ENCODE measurements at places on chromosomes 1 and 21. TPM values are rescaled to one million over a fixed set of nuclear protein-coding genes. Genes with fewer than 3 reads are reported as not detected.
A peak's percentile ranks its signal among the peaks of the same experiment; 100 is the strongest.

DNA sequence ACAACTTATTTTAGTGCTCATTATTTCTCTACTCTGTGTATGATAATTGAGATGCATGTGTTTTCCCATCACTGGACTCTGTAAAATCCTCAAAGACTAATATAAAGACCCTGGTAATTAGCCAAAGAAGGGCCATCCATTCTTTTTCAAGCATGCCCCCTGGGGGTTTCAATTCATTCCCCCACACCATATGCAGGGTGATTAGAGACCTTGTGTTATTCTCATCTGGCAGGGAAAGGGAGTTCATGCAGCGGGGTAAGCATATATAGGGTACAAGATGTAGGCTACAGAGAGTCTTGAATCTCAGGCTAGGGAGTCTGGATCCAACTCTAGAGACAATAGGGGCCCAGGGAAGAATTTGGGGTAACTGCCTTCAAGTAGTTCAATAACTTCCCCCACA, 166.5 kb downstream of the TNR start:
- H3K4me1 ChIP-seq = no peaks in the 10 kb centered on the region
- no peaks in the 10 kb centered on the region for H3K36me3 ChIP-seq
- no peak for DNase-seq

DNA sequence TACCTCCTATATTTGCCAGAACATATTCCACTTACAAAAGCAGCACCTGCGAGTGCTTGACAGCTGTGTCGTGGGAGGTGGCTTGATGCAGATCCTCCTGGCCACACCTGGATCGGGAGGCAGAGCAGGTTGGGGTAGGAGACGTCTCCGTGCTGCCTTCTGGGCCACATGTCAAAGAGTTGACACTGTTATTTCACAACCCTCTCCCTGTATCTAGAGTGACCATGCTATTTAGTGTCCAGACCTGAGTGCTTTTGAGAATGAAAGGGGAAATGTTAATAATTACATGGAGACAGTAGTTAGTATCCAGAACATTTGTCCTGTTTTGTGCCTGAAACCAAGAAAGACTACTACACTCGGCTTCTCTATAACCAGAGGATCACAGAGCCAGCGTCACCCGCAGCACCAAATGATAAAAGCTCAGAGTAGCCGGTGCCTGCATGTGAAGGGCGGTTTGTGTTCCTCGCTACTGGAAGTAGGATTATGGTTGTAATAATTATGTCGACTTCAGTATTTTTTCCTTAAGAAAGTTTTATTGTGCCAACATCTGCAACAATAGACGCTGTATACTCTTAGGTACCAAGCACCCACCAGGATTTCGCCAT, 77.1 kb downstream of the GALNT2 start:
- H3K27ac ChIP-seq = no peak overlapping the region
- no peaks in the 10 kb centered on the region for H3K36me3 ChIP-seq
- H3K27me3 ChIP-seq = no peaks in the 10 kb centered on the region
- H3K4me1 ChIP-seq = peaks cover 27% of the 10 kb centered on the region

GRCh38 chr21:23215261-23215660, 2217.1 kb downstream of the NCAM2 start:
- H3K27ac ChIP-seq = no peak overlapping the region
- DNase-seq = no peak
- no peaks in the 10 kb centered on the region for H3K27me3 ChIP-seq
- H3K4me1 ChIP-seq = no peaks in the 10 kb centered on the region

DNA sequence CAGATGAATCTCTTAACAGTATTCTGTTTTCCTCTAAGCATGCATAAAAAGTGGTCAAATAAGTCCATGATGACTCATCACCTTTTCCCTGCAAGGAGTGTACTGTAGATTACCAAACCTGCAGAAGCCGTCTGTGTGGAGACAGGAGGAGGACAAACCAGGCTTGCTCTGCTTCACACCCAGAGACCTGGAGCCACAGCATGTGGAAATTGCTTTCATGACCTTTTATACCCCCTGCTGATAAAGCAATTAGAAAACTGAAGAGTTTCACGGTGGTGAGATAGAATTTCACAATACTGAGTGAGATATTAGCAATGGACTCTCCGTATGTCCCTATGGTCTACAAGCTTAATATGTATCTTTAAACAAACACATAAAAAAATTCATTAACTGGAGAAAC, 9.4 kb downstream of the CORT start:
- DNase-seq = peak; percentile 78
- H3K36me3 ChIP-seq = peaks cover 21% of the 10 kb centered on the region
- H3K27ac ChIP-seq = no peak overlapping the region

DNA sequence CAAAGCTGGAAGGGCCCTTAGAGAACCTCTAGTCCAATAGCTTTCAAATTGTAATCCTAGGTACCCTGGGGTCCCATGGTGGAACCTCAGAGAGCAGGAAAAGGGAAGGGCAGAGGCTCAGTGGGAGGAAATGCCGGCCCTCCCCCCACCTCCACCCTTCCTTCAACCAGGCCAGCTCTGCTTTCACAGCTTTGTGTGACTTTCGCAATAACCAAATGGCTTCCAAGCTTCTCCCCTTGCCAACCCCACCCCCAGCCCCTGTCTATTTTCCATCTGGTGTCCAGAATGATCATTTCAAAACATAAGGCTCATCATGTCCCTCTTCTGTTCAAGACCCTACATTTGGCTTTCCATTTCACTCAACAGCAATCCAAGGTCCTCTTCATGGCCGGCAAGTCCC, 74.4 kb downstream of the CD58 start:
- H3K4me3 ChIP-seq = no peak overlapping the region
- no peaks in the 10 kb centered on the region for H3K27me3 ChIP-seq
- DNase-seq = peak; percentile 74
- no peak overlapping the region for H3K27ac ChIP-seq
- H3K36me3 ChIP-seq = no peaks in the 10 kb centered on the region

GRCh38 chr1:171881442-171881841, 40.1 kb downstream of the DNM3 start:
- H3K36me3 ChIP-seq = no peaks in the 10 kb centered on the region
- no peak overlapping the region for H3K4me3 ChIP-seq

DNA sequence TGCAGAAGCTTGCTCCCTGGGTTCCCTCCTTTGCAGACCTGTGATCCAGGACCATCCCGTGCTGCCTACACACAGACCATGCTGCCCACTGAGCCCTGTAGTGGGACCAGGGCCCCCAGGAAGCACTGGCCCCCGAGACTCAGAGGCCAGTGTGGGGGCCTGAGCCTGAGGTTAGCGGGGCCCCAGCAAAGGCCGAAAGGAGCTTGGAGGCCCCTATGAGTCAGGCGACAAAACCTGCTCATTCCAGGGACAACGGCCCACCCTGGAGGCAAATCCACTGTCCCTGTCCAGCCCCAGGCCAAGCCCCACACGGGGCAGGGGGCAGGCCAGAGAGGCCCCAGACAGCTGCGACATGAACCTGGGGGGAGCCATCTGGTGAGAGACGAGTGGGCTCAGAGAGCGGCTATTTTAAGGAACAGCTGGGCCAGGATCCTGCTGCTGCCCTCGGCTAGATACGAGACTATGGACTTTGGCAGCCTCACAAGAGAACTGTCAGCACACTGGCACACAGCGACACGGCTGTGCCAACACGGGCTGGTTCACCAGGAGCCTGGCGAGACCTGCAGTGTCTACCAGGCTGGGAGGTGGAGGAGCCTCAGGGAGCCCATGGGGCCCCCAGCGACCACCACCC, 74.7 kb downstream of the ARHGEF16 start:
- no peak overlapping the region for H3K27ac ChIP-seq
- H3K36me3 ChIP-seq = no peaks in the 10 kb centered on the region
- DNase-seq = peak; percentile 96
- H3K4me3 ChIP-seq = peak overlapping the region; percentile 83
- H3K27me3 ChIP-seq = no peaks in the 10 kb centered on the region
- H3K4me1 ChIP-seq = peaks cover 16% of the 10 kb centered on the region

- no peak overlapping the region for H3K4me3 ChIP-seq
- no peaks in the 10 kb centered on the region for H3K27me3 ChIP-seq
- DNase-seq = no peak
- H3K27ac ChIP-seq = no peak overlapping the region
Observed at GRCh38 chr1:37813529-37814145, 5.6 kb upstream of the YRDC start.

DNA sequence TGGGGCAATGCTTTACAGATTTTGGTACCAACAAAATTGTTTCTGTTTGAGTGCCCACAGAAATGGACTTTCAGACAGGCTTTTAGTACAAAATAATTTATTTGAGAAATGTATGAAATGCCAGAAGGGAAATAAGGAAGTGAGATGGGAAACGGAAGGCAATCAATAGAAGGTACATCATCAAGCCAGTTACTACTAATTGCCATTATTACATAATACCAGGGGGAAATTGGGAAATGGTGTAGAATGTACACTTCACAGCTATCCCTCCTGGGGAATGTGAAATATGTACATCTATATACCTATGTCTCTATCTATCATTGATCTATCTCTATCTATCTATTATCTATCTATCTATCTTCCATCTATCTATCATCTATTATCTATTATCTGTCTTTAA, 264.6 kb upstream of the B3GALT2 start:
- no peak for DNase-seq
- no peaks in the 10 kb centered on the region for H3K4me1 ChIP-seq
- H3K36me3 ChIP-seq = no peaks in the 10 kb centered on the region

GRCh38 chr1:198167436-198167934, 10.7 kb downstream of the NEK7 start:
- H3K4me1 ChIP-seq = peaks cover 54% of the 10 kb centered on the region
- peak overlapping the region; percentile 75 for H3K27ac ChIP-seq
- H3K4me3 ChIP-seq = no peak overlapping the region

DNA sequence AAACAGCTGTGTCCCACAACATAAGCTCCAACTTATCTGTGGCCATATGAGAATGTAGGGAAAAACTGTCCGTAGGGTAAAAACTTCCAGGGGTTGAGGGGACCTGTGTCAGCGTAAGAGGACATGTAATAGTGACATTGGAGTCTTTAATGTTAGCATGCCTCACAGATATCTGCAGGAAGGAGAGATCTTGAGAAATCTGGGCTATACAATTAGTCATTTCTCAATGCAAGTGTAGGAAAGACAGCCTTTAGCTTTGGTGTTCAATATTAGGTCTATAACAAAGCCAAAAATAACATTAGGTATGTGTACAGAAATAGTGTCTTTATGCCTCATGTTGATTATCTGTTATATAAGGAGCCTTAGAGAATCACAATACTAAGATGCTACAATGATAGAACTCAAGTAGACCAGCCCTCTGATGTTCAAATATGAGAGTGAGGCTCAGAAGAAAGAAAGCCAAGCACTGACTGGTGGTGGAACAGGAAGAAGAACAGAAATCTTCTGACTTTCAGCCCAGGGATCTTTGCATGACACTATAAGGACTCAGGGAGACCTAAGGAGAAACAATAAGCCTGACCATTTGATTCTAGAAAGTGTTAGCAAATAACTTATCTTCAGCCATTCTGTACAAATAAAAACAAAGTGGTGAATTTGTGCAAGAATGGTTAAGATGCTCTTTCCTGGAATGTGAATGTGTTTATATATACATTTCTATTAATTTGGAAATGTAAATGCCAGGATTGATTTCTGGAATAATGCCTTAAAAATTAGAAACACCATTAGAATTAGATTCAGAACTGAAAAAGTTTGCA, 152.6 kb downstream of the ZC3H11B start:
- no peaks in the 10 kb centered on the region for H3K27me3 ChIP-seq
- H3K4me1 ChIP-seq = peaks cover 16% of the 10 kb centered on the region
- no peak overlapping the region for H3K27ac ChIP-seq

- no peak overlapping the region for H3K27ac ChIP-seq
- peaks cover 19% of the 10 kb centered on the region for H3K27me3 ChIP-seq
- H3K36me3 ChIP-seq = no peaks in the 10 kb centered on the region
- no peaks in the 10 kb centered on the region for H3K4me1 ChIP-seq
- H3K4me3 ChIP-seq = no peak overlapping the region
Observed at GRCh38 chr1:116902027-116902426, 7.7 kb upstream of the PTGFRN start.

GRCh38 chr1:65467536-65467935, 47.1 kb downstream of the LEPR start:
- no peaks in the 10 kb centered on the region for H3K36me3 ChIP-seq
- H3K4me1 ChIP-seq = peaks cover 42% of the 10 kb centered on the region
- H3K27ac ChIP-seq = no peak overlapping the region

GRCh38 chr21:25062061-25062460, 545.2 kb downstream of the MRPL39 start:
- H3K36me3 ChIP-seq = no peaks in the 10 kb centered on the region
- no peak overlapping the region for H3K27ac ChIP-seq
- H3K4me3 ChIP-seq = no peak overlapping the region
- no peaks in the 10 kb centered on the region for H3K4me1 ChIP-seq

- no peaks in the 10 kb centered on the region for H3K27me3 ChIP-seq
- H3K36me3 ChIP-seq = no peaks in the 10 kb centered on the region
- H3K4me3 ChIP-seq = no peak overlapping the region
- peak; percentile 79 for DNase-seq
- peaks cover 50% of the 10 kb centered on the region for H3K4me1 ChIP-seq
- H3K27ac ChIP-seq = peak overlapping the region; percentile 93
Observed at GRCh38 chr1:64915381-64916274, 50.7 kb downstream of the JAK1 start.

DNA sequence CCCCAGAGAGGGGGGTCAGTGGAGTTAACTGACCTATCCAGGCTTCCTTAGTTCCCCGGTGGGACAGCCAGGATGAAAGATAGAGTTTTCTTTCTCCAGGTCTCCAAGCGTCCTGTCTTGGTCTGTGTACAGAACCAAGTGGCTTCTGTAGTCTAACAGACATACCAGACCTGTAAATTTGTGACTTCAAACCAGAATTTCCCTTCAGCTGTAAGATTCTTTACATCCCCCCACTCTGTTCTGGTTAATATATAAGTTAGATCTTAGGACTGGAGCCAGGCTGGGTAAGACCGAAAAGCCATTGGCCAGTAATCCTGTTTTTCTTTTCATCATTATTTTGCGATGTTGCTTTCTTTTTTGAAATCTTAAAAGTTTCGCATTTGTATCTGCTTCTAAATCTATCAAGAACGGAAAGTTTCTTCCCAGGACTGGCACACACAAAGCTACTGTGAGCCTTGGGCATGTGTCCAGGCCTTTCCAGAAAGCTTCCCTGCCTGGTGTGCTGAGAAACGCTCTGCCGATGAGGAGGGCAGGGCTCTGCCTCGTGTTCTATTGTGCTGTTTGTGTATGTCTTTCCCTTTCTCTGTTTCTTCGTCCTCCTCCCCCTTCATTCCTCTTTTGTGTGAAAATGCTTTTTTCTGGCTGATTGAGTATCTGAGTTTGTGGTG, 72.3 kb downstream of the RGL1 start:
- peaks cover 30% of the 10 kb centered on the region for H3K4me1 ChIP-seq
- H3K27me3 ChIP-seq = no peaks in the 10 kb centered on the region
- peak overlapping the region; percentile 31 for H3K27ac ChIP-seq
- no peaks in the 10 kb centered on the region for H3K36me3 ChIP-seq
- H3K4me3 ChIP-seq = peak overlapping the region; percentile 48
- DNase-seq = peak; percentile 68

Gene MMP23B
- 0.59 TPM for total RNA-seq

Gene STPG1
- total RNA-seq = 7.4 TPM

Gene SEC16B
- 2.9 TPM for total RNA-seq

All from osteoblast (primary cell).